Right lobe of liver (tissue), 6 donors: ENCODE measurements at places on chromosomes 5 and 9.

GRCh38 chr5:153552886-153553285 lies 62.4 kb downstream of the GRIA1 start:
- no peak for DNase-seq

DNA sequence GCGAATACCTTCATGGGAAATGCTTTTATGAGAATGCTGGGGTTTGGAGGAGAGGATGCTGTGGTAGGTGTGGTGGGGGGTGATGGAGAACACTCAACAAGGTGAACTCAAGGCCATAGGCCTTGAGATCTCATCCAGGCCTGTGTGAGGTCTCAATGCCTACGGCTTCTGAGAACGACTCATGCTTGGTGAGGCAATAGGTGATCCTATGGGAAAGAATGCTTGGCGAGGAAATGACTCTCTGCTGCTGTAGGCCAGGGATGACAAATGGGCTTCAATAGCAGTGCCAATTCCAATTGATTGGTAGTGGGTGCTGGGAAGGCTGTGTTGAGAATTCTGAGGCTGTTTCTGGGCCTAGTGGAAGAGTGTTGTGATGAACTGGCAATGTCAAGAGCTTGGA lies 280.2 kb upstream of the CLINT1 start:
- no peak for DNase-seq

GRCh38 chr5:67182301-67182790 lies 14.3 kb downstream of the CD180 start:
- no peak for DNase-seq

- no peak for DNase-seq
Measured at GRCh38 chr5:179817890-179818745, 2.6 kb upstream of the SQSTM1 start.

DNA sequence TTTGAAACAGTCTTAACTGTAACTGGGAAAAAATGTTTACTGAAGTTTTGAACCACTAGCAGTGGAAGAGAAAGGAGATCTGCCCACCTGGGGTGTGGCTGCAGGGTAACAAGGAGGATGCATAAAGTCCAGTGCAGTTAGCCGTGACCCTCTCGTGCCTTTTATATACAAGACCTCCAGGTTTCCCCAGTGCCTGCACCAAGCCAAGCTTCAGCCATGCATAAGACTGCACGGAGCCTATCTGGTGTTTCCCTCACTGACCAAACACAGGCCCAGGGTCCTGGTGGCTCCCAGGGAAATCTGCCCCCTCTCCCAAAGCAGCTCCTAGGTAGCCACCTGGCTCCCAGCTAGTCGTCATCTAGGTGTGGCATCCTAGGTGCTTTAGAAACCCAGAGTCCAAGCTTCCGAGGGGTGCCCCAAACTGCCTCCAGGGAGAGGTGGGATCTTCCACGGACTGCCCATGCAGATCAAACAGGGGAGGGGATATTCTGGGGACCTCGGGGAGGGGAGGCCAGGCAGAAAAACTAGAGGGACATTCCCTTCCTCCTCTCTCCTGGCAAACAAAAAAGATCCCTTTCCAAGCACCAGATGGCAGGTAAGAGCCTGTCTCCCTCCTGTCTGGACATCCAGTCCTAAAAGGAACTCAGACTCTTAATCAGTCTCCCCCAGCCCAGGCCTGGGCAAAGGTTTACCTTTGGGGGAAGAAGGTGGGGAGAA lies 2.7 kb downstream of the SHB start:
- no peak for DNase-seq
